ENCODE measurements at places on chromosomes 1 and 21.

DNA sequence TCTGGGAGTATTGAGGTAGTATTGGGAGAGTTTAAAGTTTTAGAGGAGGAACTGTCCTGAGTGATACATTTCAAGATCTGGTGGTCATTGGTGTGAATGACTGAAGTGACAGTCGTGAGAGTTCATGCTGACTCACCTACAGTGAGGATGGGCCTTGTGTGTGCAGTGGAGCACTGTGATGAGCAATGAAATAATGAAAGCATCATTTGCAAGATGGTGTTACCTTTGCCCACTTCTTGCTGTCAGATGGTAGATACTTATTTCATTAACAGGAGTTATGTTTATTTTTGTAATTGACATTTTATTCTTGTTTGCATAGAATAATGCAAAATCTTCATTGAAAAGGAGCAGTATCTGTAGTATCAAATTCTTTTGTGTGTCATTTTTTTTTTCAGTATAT is 29.0 kb downstream of the POU2F1 start:
- no peak for DNase-seq

DNA sequence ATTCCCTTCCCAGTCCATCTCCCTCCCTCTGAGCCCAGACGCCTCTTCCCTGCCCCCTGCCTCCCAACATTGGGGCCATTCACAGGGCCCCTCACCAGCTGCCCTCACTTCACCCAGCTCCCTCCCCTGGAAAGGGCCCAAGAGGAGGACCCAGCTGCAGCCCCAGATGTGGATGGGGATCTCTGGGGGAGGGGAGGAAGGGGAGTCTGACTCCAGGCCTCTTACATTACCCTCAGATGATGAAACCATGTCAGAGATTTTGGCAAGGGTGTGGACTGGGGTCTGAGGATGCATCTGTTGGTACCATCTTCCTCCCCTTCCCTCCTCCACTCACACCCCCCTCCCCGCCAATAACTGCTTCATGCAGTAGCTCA is 1.1 kb upstream of the KIF21B start:
- no peak for DNase-seq

GRCh38 chr1:8662380-8663072 is 154.9 kb downstream of the RERE start:
- no peak for DNase-seq

- no peak for DNase-seq
Observed at GRCh38 chr1:108046026-108046425, 81.0 kb upstream of the VAV3 start.

DNA sequence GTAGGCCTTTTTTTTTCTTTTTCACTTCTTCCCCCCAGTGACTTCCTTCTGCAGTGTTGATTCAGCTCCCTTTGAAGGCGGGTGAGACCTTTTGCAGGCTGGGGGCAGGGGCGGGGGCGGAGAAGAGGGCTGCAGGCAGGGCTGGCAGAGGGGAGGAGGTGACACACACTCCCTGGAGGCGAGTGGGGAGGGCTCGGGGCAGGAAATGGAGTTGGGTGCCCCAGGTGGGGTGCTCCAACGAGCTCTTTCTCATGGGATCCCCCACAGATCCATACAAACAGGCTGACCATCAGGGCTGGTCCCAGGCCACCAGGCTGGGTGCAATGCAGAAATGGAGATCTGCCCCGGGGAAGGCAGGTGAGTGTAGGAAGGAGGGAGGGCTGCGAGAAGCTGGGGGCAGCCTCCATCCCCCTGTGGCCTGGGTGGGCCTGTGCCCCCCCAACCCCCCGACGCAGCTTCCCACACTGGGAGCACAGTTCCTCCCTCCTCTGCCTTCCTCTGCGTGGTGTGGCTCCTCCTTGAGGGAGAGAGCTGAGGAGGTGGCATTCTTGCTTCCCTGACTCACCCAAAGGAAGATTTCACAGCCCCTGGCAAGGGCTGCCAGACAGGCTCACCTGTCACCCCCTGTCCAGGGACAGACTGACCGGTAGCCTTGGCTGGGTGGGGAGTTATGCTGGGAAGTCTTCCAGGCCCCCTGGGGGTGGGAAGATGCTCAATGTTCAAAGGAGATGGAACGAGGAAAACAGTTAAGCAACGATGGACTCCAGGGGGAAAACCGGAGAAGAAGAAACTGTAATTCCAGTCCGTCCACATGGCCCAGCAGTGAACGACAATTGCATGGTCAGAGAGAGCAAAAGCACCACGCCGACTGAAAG is 7.1 kb upstream of the ITGB2 start:
- no peak for DNase-seq

DNA sequence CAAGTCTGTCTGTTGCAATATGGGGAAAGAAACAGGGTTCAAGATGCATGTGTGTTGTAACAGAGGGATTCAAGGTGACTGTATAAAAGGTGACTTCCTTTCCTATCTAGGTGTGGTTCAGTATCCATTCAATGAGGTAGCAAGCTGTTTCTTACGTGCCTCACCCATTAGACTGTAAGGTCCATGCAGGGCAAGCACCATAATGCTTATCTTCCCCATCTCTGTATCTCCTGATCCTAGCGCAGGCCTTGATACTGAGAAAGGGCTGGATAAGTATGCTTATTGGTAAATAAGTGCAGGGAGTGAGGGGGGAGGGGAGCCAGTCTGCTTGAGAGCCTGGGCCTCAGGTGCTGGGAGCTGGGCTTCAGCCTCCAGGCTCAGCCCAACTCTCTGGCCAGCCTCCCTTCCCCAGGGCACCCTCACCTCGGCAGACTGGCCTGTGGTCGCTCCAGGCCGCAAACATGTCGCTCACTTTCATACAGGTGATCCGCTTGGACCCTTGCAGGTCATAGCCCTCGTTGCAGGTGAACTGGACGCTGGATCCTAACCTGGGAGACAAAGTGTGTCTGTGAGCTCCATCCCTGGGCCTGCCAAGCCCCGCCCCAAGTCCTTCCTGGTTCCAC is 44.5 kb upstream of the HMGB4 start:
- DNase-seq, result no peak

GRCh38 chr21:41195311-41195710 is 27.4 kb downstream of the BACE2 start:
- no peak for DNase-seq

GRCh38 chr1:29126198-29126597 is 2.5 kb upstream of the TMEM200B start:
- DNase-seq, result no peak

DNA sequence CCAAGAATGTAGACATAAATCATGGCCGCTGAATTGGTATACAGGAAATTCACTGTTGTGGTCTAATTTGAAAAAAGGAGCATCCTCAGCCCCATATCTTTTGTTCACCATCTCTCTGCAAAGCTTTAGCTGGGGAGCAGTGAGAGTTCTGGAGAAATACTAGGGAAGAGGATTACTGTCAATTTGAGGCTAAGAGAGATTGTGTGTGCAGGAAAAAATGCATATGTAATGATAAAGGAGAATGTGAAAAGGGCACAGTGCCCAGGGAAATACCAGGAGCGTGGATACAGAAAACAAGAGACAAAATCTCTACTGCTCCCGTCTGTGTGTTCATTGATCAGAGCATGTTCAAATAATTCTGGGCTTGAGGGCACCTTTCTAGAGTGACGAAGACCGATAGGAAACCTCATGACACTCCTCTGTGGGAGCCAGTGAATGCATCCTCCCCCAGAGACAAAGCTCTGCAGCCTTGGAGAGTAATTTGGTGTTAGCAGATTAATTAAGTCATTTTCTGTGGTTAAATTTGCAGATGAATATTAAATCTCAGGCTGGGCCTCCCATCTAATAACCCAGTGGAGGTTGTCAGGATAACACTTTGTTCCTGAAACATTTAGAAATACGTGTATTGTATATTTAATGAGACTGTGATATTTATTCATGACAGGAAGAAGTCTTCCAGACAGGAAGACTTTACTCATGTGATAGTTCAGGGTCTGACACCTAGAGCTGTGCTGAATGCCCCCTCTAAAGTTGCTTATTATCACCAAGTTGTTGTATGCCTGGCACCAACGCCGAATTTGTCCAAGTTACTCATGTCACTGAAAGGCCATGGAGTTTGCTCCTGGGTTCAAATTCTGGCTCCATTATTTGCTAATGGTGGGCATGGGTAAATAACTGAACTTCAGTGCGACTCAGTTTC is 287.3 kb upstream of the SGIP1 start:
- DNase-seq, result no peak

DNA sequence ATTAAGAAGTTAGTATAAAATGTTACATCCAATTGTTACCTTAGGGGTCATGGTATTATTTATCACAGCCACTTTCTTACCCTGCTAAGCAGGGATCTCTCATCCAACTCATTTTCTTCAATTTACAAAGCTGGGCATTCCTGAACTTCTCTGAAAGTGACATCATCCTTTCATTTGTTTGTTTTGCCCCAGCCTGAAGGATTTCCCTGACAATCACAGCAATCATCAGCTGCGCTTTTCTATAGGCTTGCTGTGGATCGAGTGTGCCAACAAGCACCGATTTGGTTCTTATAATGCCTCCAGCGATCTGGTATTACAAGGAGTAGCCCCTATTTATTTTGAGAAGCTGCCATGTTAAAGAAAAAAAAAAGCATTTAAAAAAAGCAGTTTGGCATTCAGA is 240.2 kb downstream of the USH2A start:
- no peak for DNase-seq

GRCh38 chr1:45302505-45303150 is 24.1 kb upstream of the HPDL start:
- DNase-seq, result no peak

GRCh38 chr1:70112838-70113237 is 92.5 kb downstream of the LRRC40 start:
- DNase-seq, result no peak

- no peak for DNase-seq
Observed at GRCh38 chr1:70061231-70061630, 144.1 kb downstream of the LRRC40 start.

GRCh38 chr1:173616859-173617258 is 14.0 kb upstream of the SLC9C2 start:
- DNase-seq, result no peak

GRCh38 chr1:9068981-9069325 is 482 bp downstream of the SLC2A5 start:
- DNase-seq, result no peak

DNA sequence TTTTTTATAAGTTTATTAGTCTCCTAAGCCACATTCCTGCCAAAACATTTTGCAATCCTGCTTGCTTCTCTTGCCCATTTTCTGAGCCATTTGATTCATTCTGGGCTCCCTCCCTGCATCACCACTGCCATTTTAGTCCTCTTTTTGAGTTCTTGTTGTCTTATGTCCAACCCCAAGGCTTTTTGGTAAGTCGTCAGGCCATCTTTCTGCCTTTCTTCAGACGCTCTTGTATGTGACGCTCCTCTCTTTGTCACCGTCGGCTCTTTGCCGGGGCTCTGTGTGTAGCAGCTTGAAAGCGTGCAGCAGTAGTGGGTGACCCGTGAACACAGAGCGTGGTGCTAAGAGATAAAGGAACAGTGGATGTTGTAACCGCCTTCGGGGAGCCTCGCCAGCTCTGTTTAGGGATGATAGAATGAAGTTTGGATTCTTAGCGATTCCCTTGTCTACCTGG is 14.6 kb downstream of the HUNK start:
- no peak for DNase-seq

- DNase-seq, result no peak
Observed at GRCh38 chr21:19322360-19322759, 918.8 kb upstream of the TMPRSS15 start.

GRCh38 chr21:42653231-42654061 is at the start of gene PDE9A:
Gene PDE9A, plus strand, starts transcription at chr21:42653621. Its CDS starts 194 bp downstream, at chr21:42653815.
- DNase-seq, result no peak

DNA sequence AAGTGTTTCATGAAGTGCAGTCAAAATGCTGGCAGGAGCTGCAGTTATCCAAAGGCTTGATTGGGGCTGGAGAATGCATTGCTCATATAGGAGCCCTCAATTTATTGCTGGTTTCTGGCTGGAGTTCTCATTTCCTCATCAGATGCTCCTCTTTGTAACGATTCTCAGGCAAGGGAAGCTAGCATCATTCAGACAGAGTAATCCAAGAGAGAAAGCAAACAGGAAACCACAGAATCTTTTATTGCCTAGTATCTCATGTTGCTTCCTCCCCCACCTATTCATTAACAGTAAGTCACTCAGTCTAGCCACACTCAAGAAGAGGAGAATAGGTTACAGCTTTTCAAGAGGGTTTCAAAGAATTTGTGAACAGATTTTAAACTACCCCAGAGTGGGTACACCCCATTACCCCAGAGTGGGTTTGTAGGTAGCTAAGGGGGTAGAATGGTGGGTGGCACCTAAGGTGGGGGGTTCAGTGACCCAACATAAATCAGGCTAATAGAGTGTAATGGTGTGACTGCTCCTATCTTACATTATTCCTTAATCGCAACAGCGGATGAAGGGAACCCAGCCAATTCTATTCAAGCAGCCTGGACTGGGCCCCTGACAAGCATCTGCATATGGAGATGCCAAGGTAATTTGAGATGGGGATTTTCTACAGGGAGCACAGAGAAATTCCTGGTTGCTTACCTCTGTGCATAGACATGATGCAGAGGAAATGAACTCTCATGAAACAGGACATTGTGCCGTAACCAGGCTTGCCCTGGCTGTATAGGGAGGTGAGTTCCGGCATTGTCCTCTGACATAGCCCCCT is 67.1 kb downstream of the KCNJ15 start:
- no peak for DNase-seq

DNA sequence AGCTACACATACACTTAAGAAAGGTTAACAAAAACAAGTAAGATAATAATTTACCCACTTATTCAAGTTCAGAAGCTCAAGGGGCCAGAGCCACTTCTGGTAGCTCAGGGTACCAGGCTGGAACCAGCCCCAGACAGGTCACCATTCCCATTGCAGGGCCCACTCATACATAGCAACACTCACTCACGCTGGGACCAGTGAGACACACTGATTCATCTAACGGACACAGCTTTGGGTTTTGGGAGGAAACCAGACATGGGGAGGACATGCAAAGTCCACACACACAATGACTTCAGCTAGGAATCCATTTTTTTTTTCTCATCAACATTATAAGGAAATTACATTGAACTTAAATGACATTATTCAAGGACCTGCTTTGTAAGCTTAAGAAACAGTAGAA is 169.1 kb downstream of the ZC3H11B start:
- no peak for DNase-seq

DNA sequence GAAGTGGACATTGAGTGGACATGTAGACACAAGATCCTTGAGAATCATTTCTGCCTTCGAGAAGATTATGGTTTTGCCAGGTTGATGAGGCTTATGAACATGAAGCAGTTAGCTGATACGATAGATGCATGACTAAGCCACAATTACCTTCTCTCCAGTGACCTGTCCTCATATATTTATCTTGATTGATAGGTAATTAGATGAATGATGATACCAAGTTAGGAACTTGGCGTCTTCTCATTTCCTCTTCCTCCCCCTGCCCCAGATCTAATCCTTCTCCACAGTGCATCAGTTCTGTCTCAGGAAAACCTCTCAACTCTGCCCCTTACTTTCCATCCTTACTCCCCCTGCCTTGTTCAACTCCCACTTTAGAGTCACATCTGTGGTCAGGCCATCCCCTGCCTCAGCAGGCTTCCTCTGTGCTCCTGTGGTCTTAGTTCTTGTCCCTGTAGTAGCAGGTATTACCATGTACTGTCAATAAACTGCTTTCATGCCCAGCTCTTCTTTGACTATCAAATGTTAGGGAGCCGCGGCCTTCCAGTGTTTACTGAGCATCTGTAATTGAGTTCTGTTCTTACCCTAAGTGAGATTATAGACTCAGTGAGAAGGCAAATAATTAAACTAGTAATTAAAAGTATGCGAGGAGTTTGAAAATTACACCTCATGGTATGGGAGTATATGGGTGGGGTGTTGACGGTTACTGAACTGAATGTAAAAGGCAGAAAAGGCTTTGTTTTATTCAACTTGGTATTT is 5.1 kb downstream of the ST6GALNAC3 start:
- DNase-seq, result no peak

GRCh38 chr1:7623842-7624241 is 147.3 kb upstream of the VAMP3 start:
- DNase-seq, result no peak

GRCh38 chr1:240803151-240803550 is 191.2 kb upstream of the GREM2 start:
- DNase-seq, result no peak

Measured in LNCaP clone FGC (cell line).